ENCODE measurements at places on chromosomes 1 and 21.
A peak's percentile ranks its signal among the peaks of the same experiment; 100 is the strongest.

GRCh38 chr1:47629201-47629600 is 191.4 kb downstream of the FOXD2 start:
- DNase-seq: no peak

GRCh38 chr1:165858967-165859845 is 31.8 kb downstream of the UCK2 start:
- DNase-seq: no peak

- DNase-seq: peak; percentile 54
These were observed 51.1 kb downstream of the IER5 start for GRCh38 chr1:181139631-181140061.

GRCh38 chr1:52162947-52163346 is 21.1 kb downstream of the ZFYVE9 start:
- no peak for DNase-seq

GRCh38 chr1:89548122-89548857 is 23.7 kb downstream of the LRRC8B start:
- no peak for DNase-seq

DNA sequence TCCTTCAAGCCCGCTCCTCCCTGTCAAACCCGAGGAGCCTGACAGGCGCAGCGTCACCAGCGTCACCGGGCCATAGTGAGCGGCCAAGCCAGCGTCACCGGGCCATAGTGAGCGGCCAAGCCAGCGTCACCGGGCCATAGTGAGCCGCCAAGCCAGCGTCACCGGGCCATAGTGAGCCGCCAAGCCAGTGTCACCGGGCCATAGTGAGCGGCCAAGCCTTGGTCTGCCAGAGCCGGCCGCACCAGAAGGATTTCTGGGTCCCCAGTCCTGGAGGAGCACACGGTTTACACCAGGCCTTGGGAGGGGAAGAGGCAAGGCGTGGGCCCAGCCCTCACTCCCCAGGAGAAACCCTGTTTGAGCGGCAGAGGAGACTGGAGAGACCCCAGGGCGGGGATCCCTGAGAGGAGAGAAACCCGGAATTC is 39.8 kb upstream of the COL18A1 start:
- DNase-seq: no peak

GRCh38 chr1:22332795-22333499 is 118.7 kb upstream of the ZBTB40 start:
- DNase-seq: no peak

- no peak for DNase-seq
These were observed 129.8 kb downstream of the PIK3R3 start for GRCh38 chr1:46002551-46003150.

DNA sequence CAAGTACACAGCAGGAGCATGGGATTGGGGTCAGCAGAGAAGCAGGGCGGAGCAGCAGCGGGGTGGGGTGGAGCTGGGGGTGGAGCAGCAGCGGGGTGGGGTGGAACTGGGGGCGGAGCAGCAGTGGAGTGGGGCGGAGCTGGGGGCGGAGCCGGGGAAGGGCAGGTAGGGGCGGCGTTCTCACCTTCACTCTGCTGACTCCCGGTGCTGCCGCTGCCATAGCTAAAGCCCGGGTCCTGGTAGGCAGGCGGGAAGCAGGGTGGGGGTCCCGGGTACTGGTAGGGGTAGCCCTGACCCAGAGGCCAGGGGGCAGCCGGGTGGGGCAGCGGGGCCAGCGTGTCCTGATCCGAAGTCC is 6.7 kb downstream of the TAS1R3 start:
- no peak for DNase-seq

- DNase-seq: no peak
These were observed 11.8 kb downstream of the INAVA start for GRCh38 chr1:200906491-200906890.

GRCh38 chr1:164361927-164362326 is 197.1 kb upstream of the PBX1 start:
- DNase-seq: no peak

DNA sequence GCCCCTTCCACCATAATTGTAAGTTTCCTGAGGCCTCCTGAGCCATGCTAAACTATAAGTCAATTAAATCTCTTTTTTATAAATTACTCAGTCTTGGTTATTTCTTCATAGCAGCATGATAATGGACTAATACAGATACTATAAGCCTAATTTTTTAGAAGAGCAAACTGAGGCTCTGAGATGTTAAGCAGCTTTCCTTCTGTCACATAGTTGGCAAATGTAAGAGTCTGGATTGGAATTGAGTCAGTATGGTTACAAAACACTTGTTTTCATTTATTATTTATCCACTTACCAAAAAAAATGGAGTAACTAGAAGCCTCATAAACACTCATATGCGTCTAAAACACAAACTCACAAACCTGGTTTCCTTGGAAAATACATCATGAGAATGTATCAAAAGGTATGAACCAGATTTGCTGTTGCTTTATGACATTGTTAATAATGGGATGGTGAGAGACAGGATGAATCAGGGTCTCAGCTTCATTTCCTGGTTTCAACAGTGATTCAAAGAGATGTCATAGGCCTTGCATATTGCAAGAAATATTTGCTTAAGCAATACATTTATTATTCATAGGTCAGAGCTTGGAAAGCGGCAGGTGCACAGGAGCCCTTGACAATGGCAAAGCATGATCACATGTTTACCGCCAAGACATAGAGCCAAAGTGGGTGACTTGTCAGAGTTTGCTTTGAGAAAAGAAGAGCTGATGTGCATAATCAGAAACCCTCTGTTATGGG is 221.5 kb downstream of the GRIK1 start:
- DNase-seq: peak; percentile 73

DNA sequence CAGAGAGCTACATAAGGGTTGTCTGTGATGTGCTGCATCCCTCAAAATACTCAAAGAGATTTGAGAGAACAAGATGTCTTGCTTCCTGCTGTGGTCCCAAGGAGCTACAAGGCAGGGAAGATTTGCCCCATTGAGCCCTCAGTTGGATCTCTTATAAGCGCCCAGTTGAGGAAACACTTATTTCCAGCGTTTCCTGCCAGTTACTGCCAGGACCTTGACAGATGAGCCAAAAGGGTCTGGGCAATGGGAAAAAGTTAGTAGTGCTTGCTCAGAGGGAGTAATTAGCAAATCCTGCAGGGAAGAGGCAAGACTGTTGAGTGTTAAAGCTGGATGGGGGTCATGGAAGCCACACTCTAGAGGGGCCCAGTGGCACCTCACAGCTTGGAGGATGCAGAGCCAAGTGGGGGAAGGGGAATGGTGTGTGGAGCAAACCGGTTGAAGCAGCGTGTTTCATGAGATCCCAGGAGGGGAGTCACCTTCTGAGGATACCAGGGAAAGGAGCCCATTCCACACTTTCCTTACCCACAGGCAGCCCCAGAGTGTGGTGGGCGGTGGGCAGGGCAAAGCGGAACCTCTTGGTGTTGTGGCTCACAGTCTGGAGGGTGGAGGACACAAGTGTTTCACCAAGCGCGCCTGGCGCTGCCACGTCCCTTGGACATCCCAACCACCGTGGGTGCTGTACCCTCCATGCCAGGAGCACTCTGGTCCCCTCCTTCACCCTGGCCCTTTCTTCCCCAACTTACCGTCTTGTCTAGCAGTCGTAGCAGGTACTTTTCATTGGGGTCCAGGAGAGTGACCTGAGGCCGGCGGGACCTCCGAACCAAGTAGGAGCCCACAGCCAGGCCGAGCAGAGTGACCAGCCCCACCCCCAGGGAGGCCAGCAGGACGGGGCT is 805 bp downstream of the CYB5R1 start:
- no peak for DNase-seq

DNA sequence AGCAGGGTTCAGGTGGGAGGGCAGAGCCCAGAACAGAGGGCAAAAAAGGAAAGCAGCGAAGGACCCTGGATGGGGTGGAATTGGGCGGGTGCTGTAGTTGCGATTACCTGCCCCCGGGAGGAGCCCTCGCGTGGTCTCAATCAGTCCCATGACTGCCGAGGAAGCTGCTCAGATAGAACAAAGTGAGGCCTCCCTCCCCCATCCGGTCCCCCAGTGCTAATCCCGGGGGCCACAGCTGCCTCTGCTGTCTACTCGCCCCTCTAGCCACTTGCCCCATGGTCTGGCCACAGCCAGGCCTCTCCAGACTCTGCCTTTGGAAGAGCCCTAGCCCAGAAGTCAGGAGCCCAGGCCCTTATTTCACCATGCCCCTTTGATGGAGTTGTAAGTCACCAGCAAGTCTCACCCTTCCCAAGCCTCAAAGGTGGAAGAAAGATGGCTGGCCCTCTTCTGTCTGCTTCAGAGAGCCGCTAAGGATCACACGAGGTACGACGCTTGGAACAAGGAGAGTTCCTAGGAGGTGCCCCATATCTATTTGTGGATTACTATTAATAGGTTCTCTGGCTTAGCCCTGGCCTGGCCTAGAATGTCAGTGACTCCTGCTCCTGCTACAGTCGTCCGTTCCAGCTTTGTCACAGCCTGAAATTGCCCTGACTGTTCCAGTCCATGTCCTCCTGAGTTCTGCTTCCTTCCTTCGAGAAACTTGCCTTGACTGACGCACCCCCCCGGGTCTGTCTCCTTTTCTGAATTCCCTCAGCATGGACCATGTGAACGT is 16.4 kb downstream of the ECHDC2 start:
- peak; percentile 31 for DNase-seq

GRCh38 chr1:14065486-14065885 is 365.5 kb downstream of the PRDM2 start:
- no peak for DNase-seq

GRCh38 chr1:162388615-162389014 is 7.1 kb downstream of the C1orf226 start:
- DNase-seq: no peak

DNA sequence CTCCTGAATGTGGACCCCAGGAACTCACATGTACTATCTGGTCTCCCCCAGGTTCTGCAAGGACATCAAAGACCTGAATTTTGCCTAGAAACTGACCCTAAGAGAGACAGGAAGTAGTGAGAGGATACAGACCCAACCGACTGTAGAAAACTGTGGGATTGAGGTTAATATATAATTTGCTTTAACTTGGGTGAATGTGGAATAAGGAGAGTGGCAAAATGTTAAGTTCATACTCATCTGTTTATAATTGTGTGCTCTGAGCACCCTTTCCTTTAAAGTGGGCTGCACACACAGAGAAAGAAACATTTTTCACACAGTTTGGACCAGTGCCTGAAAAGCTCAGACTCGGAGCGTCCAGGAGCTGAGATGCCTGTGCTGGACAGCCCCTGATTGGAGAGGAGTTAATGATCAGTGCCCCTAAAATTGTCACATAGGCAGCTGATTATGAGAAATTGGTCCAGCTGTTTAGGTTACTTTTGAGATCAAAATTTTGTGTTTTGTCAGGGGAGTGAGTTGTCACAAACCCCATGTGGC is 37.2 kb downstream of the ROR1 start:
- no peak for DNase-seq
